ENCODE measurements at places on chromosomes 11 and 22.

DNA sequence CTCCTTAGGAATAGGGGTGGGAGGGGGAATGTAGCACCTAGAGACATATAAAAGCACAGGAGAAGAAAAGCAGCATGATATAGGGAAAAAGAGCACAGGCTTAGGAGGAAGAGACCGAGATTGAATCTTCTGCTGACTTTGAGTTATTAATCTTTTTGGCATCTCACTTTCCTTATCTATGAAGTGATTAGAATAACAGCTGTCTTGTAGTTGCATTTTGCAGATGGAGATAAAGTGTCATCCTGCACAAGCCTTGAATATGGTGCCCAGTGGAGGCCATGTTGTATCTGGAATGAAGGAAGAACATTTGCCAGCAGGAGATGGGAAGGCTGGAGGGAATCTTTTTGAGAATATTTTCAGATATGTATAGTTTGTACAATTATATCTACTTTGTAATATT, 594.7 kb downstream of the NELL1 start:
- no peak for DNase-seq

GRCh38 chr11:86672007-86672621, at the start of gene ME3:
Gene ME3 (minus strand): TSS chr11:86672616.
- DNase-seq, result peak; percentile 90

DNA sequence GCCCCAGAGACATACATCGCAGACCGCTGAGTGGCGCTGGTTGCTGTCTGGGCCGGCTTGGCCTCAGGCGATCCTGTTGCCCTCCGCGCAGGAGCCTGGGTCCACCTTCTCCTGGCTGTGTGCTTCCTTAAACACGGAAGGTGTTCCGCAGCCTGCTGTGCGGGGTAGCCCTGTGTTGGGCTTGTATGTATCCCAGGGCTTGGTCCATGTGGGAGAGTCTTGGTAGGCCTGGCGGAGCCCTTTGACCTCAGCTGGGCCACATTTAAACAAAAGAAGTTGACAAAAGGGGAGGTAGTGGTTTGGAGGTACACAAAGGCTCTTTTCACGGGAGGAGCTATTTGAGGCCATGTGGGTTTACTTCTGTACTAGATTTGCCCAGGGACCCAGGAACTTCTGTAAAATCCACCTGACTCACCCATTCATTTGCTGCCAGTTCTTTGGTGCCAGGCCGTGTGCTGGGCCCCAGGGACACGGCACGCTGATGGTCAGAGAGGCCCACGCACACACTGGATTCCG, 11.0 kb upstream of the GRAMD4 start:
- DNase-seq, result no peak

GRCh38 chr11:20443596-20443995, 56.1 kb downstream of the PRMT3 start:
- no peak for DNase-seq

DNA sequence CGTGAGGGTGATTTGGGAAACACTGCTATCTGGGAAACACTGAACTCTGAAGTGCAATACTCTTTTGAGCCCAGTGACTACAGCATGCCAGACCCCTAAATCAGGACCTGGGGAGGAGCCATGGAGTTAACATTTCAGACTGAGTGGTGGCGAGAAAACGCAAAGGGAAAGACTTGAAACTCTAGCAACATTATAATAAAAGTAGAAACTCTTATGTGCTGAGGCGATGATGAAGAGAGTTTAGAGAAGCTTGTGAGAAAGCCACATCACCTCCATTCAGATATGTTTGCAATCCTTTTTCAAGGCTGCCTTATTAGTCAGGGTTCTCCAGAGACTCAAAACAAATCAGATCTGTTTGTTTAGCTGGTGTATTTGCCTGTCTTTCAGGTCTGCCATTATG, 1.9 kb downstream of the FEN1 start:
- DNase-seq, result no peak

- no peak for DNase-seq
Observed at GRCh38 chr11:596374-596773, 19.4 kb downstream of the IRF7 start.

DNA sequence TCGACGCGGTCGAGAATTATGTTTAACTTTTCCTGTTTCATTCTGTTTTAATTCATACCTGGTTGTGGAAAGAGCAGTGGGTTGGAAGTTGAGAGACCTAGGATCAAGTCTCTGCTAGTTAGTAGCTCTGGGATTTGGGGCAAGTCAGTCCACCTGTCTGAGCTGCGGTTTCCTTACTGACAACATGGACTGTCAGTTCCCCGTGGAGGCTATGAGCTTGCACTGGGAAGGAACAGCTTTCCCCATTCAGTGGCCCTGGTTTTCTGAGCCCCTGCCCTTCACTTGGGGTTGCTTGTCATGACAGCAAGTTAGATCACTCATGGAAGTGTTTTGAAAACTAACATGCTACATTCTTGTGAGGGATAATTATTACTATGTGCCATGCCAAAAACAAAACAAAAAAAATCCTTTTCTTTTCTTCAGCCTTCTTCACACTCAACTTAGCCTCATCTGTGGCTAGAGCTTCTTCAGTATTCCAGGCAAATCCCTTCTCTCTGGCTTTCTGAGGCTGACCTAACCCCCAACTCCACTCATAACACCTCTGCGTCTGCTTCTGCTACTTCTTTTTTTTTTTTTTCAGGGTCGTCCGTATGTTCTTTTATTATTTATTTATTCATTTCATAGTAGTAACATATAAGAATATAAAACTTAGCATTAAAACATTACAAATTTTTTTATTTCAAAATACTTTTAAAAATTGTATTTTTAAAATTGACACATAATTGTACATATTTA, 43.0 kb upstream of the ZBED5 start:
- no peak for DNase-seq

GRCh38 chr11:104365676-104366075, 201.7 kb upstream of the PDGFD start:
- DNase-seq, result no peak

GRCh38 chr22:21945453-21946261, 7.0 kb downstream of the PPM1F start:
- DNase-seq, result no peak

DNA sequence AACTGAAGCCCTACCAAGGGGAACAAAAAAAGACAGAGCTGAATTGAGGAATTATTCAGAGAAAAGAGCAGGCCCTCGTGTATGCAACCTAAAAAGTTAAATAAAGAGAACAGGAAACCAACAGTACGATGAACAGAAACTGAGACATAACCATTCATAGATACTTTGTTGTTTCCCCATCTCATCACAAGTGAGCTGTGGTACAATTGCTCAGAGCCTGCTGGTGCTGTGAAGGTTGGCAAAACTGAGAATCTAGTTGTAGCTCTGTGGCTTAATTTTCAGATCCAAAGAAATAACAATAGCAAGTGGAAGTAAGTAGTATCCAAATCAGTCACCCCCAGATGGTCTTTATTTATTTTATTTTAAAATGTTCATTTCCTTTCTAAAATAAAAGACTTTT, 37.7 kb upstream of the BLID start:
- DNase-seq, result no peak

- DNase-seq, result no peak
Observed at GRCh38 chr11:80420374-80420773, 979.5 kb upstream of the TENM4 start.

- no peak for DNase-seq
Observed at GRCh38 chr11:7592711-7593110, 78.9 kb downstream of the PPFIBP2 start.

GRCh38 chr11:67441098-67441563, 2.1 kb downstream of the CORO1B start:
- DNase-seq, result no peak

GRCh38 chr11:128848815-128849455, 18.2 kb downstream of the KCNJ1 start:
- DNase-seq, result no peak

DNA sequence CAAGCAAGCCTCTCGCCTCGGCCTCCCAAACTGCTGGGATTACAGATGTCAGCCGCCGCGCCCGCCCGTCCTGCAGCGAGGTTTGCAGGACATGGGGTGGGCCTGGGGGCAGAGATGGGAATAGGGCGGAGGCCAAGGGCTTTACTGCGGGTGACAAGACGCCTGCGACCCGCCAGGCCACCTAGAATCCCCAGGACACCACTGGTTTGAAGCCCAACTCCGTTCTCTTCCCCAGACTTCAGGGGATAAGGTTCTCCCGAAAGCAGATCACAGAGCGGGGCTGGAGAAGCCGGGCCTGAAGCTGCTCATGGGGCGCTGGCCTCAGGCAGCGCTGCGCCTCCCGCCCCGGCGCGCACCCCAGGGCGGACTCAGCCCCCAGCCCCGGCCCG, 354 bp downstream of the POLR2L start:
- DNase-seq, result no peak

GRCh38 chr22:48088926-48089536, 1326.6 kb downstream of the TBC1D22A start:
- no peak for DNase-seq

GRCh38 chr22:49825944-49826602, 1.6 kb downstream of the BRD1 start:
- no peak for DNase-seq

GRCh38 chr22:42945027-42945426, 69.9 kb downstream of the PACSIN2 start:
- no peak for DNase-seq

- no peak for DNase-seq
Observed at GRCh38 chr11:31397239-31397834, 27.7 kb downstream of the DNAJC24 start.

- no peak for DNase-seq
Observed at GRCh38 chr22:37740455-37741311, 43.8 kb downstream of the TRIOBP start.

- DNase-seq, result no peak
Observed at GRCh38 chr11:126465573-126466188, 110.2 kb downstream of the ST3GAL4 start.

DNA sequence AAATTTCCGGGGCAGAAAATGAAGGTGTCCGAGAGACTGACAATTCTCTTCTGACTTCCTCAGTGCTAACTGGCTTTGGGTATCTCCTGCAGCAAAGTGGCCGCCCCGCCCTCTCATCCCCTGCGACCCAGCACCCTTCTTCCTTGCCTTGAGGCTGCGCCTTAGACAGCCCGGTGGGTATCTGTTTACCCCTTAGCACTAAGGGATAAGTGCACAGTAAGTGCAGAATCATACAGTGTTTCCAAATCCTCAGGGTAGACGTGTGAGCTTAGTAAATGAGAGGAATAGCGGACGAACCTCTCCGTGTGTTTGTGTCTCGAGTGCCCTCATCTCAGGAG, 368 bp upstream of the CHORDC1 start:
- DNase-seq, result no peak

DNA sequence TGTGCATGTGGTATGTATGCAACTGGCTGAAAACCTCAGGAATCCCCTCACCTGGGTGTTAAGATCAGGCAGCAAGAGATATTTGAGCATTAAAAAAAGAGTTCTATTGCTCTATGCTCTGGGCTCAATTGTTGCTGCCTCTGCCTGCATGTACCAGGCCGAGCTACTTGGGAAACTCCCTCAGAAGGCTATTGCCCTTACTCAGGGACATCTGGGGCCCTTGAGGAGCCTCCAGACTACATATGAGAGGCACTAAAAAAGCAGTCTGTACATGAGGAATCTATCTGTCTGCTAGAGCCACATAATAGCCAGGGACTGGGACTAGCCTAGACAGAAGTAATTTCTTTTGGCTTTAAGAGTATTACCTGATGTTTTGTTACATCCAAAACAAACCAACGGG, 120.1 kb downstream of the SWAP70 start:
- DNase-seq, result no peak

DNA sequence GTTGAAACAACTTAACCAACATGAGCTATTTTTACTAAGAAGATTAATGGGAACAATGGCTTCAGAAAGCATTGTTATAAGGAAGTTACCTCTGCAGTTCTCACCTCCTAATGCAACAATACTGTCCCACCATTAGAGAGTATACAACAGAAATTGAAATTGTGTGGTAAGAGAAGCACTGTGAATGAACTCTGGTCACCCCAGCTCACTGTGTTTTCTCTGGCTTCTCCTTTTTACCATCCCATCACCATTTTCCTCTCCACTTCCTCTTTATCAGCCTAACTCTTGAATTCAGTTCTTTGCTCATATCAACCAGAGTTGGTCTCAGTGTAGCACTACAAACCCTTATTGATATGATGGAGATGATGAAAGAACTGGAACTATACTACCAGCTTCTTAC, 138.0 kb upstream of the POU2AF2 start:
- DNase-seq, result no peak

- no peak for DNase-seq
Observed at GRCh38 chr11:96949464-96949863, 559.7 kb downstream of the JRKL start.

DNA sequence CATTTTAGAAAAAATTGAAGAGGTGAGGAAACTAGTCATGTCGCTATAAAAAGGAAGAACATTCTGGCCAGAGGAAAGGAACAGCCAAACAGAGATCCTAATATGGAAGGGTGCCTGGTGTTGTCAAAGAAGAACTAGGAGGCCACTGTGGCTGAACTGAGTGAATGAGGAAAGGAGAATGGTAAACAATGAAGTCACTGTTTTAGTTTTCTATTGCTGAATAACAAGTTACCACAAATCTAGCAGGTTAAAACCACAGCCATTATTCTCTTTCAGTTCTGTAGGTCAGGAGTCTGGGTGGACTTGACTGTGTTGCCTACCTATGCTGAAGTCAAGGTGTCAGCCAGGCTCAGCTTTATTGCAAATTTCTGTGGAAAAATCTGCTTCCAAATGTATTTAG, 549.3 kb upstream of the CCDC90B start:
- no peak for DNase-seq

- no peak for DNase-seq
Observed at GRCh38 chr11:128845334-128845780, 21.7 kb downstream of the KCNJ1 start.

DNA sequence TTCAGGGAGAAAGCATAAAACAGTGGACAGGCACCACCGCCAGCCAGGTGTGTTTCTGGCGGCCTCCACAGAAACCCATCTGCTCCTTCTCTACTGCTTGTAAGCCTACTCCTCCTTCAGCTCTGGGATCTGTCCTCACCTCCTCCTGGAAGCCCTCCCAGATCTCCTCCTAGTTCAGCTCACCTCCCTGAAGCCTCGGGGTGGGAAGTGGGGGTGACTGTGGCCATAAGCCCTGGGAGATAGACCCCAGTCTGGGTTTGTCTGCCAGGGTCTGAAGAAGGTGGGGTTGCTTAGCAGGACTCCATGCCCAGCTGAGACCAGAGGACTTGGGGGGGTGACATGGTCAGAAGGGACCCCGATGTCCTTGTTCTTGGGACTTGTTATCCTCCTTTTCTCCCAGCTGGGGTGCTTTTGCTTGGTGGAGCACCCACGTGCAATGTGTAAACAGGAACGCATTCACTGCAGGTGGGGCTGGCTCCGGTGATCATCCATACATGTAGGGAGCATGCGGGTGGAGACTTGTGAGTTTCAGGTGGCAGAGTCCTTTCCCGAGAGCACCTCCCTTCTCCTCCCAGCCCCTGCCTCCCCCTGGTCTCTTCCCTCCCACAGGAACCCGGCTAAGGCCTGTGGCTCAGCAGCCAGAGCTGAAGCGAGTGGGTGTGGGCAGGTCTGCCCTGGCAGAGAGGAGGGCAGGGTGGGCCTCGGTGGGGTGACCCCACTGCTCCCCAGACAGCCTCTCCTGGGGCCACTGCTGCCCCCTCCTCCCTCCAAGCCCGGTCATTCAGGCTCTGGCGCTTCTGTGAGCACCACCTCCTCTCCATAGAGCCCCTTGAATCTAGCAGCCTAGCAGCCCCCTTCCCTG, 25.9 kb downstream of the MRGPRG start:
- no peak for DNase-seq

- no peak for DNase-seq
Observed at GRCh38 chr11:65593518-65594414, 1.8 kb downstream of the KCNK7 start.

- no peak for DNase-seq
Observed at GRCh38 chr11:12083380-12083779, 27.0 kb upstream of the MICAL2 start.

- DNase-seq, result no peak
Observed at GRCh38 chr11:72350752-72351151, 83.6 kb downstream of the CLPB start.

GRCh38 chr11:63833048-63833447, 5.9 kb upstream of the MARK2 start:
- no peak for DNase-seq

Data from posterior cingulate gyrus (tissue), 11 donors.